ENCODE measurements at places on chromosomes 6 and 20.
A peak's percentile ranks its signal among the peaks of the same experiment; 100 is the strongest.

DNA sequence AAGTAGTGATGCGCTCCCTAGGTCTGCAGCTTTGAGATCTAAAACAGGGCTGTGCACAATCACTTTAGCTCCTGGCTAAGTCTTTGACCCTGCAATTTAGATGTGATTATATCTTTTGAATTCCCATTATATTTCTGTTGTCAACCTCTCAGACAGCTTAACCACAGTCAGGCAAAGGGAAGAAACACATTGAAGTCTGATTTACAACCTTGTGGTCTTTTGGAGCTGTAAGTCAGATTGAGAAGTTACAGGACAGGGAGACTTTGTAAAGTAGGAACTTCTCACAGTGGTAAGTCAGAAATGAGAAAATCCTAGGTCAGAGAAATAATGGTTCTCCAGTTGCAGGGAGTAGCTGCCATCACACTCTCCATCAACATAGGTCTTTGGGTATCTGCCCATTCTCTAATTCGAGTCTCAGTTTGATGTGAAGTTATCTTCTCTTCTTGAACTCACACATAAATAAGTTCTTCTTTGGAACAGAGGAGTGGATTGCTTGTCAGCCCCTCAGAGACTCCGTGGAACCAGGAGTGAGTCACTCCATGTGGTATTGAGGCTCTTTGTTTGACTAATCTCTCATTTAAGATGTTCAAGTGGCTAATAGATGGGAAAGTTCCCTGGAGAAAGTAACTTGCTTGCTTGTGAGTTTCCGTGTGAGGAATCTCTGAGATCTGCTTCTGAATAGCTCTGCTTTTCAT is 35.0 kb upstream of the SGK1 start:
- no peak for DNase-seq

DNA sequence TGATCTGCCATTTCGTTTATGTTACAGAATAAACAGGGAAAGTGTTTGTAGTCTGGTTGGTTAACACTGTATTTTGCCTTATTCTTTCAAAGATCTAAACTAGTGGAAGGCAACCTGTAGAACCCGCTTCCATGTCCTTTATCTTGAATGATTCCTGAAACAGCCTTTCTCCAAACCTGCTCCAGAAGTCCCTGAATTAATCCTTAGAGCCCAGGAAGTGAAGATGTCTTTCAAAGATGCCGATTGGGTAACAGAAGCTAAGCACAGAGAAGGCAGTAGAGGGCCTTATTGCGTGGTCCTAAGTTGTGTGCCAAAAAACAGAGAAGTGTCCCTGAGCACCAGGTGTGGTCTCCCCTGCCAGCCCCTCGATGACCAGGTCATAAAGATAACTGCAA is 19.2 kb upstream of the ZSCAN16 start:
- DNase-seq, result no peak

- DNase-seq, result no peak
Observed at GRCh38 chr20:38523697-38524096, 51.1 kb downstream of the RALGAPB start.

GRCh38 chr6:33958526-33959328 is 154.9 kb upstream of the MLN start:
- peak; percentile 61 for DNase-seq

DNA sequence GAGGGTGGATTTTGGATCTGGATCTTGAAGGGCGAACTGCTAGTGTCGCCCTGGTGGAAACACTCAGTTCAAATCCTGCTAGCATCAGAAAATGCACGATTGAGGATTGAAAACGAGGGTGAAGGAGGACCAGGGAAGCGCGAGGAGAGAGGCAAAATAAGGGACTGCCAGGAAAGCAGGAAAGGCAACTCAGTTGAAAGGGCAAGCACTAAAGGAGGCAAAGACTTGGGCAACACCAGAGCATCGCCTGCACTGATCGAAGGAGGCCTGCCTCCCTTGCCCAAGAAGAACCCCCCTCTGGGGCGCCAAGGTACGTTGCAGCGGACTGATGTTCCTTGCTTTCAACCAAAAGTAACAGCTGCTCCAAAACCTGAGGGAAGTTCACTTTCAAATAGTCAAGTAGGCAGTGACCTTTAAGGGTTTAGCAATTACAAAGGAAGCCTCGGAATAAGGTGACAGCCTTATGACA is 308 bp upstream of the COL21A1 start:
- no peak for DNase-seq

GRCh38 chr6:110325197-110325596 is 33.0 kb downstream of the METTL24 start:
- DNase-seq, result no peak

GRCh38 chr6:36377594-36377993 is 9.9 kb downstream of the ETV7 start:
- DNase-seq, result peak; percentile 31

GRCh38 chr6:137734875-137735182 is 132.2 kb upstream of the TNFAIP3 start:
- no peak for DNase-seq

DNA sequence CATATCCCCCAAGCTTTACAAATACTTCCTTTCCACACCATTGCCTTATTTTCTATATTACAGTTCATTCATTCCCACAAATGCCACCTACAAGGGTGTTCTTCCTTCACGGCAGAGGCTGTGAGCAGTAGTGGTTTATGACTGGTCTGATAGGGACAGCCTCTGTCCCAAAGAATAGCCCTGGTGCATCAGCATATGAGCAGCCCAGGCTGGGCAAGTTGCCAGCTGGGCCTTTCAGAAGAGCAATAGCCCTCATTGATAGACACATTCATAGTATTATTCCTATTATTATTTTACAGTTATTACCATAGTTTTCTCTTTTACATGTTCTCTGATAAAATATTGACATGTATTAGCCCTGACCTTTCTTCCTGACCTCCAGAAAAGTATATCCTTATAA is 149.9 kb downstream of the MMS22L start:
- DNase-seq, result no peak

DNA sequence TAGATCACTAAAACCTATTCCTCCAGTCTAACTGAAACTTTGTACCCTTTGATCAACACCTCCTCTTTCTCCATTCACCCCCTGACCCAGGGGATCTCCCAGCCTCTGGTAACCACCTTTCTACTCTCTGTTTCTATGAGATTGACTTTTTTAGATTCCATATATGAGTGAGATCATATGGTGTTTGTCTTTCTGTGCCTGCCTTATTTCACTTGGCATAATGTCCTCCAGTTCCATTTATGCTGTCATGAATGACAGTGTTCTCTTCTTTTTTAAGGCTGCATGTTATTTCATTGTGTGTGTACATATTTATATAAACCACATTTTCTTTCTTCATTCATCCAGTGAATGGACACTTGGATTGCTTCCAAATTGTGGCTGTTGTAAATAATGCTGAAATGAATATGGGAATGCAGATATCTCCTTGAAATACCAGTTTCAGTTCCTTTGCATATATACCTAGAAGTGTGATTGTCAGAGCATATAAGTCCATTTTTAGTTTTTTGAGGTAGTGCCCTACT is 57.7 kb downstream of the DHX35 start:
- no peak for DNase-seq

- no peak for DNase-seq
Observed at GRCh38 chr6:157993076-157993475, 11.4 kb downstream of the SYNJ2 start.

DNA sequence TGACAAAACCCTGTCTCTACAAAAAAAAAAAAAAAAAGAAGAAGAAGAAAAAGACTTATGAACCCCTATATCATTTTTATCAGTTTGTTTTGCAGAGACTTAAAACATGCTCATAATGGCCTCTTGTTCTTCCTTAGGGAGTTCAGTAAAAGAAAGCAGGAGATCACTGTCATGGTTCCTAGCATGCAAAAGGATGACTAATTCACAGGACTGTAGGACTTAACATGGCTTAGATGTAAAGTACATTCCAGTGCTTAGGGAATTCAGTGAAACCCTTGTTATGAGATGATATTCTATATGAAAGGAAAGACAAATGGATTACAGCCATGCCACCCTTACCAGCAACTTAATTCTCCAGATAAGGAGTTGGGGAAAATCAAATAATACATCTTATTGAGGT is 29.5 kb downstream of the EEF1A1 start:
- no peak for DNase-seq

- DNase-seq, result no peak
Observed at GRCh38 chr6:3460253-3460652, 3.4 kb upstream of the SLC22A23 start.

- DNase-seq, result no peak
Observed at GRCh38 chr20:45704969-45705637, at the start of gene WFDC10B. WFDC10B (minus strand) TSS chr20:45705019; CDS start chr20:45685992, 19,027 bp downstream.

DNA sequence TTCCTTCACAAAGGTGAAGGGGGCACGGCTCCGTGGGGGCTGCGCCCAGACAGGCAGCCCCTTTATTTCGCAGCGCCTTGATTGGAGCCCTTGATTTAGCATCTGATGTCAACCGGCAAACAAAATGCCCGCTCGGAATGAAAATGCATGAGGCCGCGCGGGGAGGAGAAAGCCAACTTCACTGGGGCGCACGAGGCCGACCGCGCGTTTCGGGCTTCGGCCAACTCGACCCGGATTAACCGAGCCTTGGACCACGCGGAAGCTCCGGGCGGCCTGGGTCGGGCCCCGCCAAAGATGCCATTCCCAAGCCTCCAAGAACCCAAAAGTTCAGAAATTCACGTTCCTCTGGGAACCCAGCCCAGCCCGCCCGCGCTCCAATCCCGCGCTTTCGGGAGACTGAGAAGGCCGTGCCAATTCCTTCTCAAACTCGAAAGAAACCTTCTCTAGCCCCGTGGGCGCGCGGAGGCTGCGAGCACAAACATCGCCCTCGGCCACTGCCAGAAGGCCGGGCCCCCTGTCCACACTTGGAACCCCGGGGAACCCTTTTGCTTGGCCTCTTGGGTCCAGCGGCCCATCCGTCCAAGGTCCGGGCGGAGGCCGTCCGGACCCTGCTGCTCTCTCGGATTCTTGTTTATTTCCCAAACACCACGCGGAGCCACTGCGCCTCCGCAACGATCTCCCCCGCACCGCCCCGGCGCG is 879 bp upstream of the INSM1 start:
- no peak for DNase-seq

- no peak for DNase-seq
Observed at GRCh38 chr6:117304446-117304845, 39.1 kb downstream of the VGLL2 start.

- DNase-seq, result no peak
Observed at GRCh38 chr6:149899486-149899885, 1.6 kb upstream of the RAET1E start.

DNA sequence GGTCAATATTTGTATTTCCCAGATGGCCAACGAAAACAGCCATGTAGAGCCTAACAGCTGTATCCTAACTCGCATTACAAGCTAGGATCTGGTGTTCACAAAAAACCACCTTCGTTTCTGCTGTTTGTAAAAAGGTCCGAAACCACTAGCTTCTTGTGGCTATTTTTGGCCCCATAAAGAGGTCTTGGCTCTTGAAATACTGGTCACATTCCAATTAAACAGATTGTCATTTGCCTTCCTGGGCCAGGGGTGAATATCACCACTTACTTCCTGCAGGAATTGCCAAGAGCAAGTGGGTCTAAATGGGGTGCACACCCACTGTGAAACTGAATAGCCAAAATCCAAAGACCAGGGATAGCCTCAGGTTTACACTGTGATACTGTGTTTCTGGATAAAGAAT is 48.2 kb downstream of the TSHZ2 start:
- no peak for DNase-seq

GRCh38 chr20:44361021-44361420 is 5.5 kb downstream of the HNF4A start:
- no peak for DNase-seq

DNA sequence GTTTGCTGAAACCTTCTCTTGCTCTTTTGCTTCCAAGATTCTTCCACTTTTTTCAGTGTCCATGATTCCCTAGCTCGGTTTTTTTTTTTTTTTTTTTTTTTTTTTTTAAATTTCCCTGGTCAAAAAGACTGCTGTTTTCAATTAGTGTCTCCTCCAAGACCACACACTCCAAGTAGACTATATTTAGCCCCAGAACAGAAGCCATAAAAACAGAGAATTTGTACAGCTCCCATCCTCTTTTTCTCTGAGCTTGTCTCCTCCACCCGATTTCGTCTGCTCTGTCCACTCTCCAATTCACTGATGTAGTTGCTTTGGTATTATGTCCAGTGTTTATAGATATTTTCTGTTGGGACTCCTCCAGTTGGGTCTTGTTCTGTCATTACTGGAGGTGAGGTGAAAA is 37.6 kb downstream of the RSPH3 start:
- DNase-seq, result no peak

Measured in activated effector memory CD4-positive, alpha-beta T cell treated with anti-CD3 and anti-CD28 coated beads, Interleukin-2, amount 50 U/mL, for 16 hours (primary cell).